ENCODE measurements at places on chromosomes 2 and 18. TPM values are rescaled to one million over a fixed set of nuclear protein-coding genes. Genes with fewer than 3 reads are reported as not detected.

- peak; percentile 95 for DNase-seq
Observed at GRCh38 chr2:223815186-223815883, 22.0 kb downstream of the AP1S3 start.

GRCh38 chr18:20971886-20972267 is 139.7 kb downstream of the ROCK1 start:
- DNase-seq: peak; percentile 58

DNA sequence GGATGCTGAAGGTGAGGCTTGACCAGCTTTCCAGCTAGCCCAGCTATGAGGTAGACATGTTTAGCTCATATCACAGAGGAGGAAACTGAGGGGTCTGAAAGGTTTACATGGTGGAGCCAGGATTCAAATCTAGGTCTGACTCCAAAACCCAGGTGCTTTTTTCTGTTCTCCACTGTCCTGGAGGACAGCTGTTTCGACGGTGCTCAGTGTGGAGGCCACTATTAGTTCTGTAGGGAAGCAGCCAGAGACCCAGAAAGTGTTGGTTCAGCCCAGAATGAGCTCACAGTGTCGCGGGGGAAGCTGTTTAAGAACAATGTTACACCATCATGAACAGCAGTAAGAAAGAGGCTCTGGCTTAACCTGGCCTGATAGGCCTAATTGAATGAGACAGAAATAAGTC is 11.1 kb downstream of the PROC start:
- no peak for DNase-seq

GRCh38 chr2:231717281-231718171 is 9.2 kb downstream of the PTMA start:
- DNase-seq: peak; percentile 73

DNA sequence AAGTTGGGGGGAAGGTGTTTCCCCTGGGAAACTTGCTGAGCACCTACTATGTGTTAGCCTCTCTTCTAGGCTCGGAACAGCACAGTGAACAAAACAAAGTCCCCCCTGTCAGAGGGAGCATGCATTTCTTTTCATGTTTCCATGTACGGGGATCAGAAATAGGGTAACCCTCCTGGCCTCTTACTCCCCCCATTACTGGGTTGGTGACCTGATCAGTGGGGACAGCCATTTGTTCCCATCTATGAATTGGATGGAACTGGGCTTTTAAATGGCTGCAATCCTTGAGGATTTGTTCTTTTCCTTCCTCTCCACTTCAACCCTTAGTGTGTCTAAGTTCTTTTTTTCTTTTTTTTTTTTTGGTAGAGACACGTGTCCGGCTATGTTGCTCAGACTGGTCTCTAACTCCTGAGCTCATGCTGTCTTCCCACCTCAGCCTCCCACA is 13.7 kb downstream of the NCL start:
- DNase-seq: no peak

DNA sequence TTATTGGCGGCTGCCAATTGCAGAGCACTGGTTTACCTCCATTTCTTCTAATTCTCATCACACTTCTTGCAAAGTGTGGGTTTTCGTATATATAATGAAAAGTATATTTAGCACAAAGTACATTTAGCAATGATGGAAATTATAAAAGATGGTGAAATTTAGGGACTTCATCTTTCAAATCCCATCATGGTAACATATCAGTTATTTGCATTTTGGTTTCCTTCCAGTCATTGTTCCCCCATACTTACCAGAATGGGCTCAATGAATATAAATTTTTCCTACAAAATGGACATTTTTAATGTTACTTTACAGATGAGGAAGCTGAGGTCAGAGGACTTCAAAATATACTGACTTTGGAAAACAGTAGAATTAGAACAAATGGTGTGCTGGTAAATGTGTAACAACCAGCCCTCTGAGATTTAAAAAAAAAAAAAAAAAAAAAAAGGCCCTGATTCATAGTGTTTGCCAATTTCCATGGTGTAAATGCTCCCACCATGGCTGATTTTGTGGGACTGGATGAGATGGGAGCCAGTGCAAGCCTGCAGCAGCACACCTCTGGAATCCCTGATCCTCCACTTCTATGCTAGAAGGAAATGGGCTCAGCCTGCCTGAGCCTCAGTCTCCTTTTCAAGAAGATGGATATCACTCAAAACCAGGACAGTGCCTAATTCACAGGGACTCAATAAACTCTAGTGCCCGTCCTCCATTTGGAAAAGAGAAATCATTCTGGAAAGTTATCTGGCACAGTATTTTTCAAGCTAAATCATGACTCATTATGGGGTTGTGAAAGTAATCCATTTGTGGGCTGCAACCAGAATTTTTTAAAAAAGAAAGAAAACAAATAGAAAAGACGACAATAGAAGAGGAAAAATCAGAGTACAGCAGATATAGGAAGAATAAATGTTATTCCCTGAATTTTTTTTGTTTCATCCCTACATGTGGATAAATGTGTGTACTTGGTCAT is 34.0 kb downstream of the LBH start:
- DNase-seq: peak; percentile 83

GRCh38 chr2:149143734-149144133 is 105.2 kb downstream of the LYPD6B start:
- no peak for DNase-seq

DNA sequence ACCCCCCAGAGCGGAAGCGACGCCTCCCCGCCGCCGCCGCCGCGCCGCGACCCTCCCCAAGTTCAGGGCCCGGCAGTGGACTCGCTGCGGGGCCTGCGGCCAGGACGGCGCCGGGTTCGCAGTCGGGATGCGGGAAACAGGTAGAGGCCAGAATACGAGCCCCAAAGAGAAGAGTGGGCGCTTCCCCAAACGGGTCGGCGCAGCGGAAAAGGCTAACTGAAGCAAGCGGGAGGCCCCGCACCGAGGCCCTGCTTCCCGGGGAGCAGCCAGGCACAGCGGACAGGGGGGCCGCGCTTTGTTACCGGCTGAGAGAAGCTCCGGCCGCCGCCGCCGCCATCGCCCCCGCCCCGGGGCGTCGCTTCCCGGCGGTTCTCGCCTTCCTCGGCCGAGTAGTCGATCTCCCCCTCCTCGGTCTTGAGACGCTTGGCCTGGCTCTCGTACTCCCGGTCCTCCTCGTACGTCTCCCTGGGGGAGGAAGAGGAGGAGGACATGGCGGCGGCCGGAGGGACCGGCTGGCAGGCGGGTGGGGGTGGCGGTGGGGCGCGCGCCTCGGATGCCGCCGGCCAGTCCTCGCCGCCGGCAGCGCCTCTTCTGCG is 494 bp downstream of the HNRNPLL start:
- DNase-seq: peak; percentile 58

DNA sequence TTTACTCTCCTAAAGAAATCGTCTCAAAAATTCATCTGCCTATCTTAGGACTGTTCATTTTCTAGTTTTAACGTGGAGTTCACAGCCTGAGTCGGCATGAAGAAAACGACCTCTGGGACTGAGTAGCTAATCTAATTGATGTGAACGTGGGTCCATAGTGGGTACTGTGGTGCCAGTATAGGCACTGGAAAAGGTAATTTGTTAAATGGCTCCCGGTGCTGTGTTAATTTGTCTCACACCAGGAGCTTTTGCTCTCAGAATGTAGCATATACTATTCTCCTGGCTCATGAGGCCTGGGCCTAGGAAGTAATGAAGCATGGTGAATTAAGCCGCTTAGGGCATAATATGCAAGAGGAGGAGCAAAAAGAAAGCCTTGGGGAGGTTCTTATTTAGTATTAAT is 414.4 kb upstream of the NXPH2 start:
- no peak for DNase-seq

DNA sequence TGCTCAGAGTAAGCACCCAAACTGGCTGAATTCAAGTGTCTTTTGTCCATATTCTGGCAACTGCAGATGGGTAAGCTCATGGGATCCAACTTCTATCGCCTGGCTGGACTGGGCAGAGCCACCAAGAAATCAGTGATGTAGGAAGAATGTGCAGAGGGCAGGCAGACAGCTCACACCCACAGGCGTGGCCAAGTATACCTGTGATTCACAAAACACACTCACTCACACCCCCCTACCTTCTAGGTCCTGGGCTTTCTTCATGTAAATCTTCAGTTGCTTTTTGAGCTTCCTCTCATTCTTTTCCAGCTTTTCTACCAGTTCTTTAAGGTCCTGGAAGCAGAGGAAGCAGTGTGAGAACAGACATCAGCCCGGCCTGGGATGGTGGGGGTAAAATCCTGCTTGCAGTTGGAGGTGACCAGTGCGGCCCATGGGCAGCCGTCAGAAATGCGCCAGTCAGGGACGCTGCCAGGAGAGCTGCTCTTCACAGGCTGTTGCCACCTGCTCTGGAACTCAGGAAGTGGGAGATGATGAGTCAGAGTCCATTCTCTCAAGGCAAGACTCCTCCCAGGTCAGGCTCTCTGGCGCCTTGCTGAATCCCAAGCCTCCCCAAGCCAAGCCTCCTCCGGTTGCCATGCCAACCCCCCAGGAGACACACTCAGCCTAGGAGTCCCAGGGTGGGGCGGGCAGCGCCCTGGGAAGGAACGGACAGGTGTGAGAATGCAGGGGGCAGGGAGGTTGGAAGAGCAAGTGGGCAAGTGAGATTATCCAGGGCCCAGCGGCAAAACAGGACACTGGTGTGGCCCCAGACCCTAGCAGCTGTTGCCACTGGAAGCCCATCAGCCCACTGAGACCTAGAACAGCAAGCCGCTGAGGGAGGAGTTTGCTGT is 36.2 kb upstream of the ACAA2 start:
- peak; percentile 94 for DNase-seq

Gene BCL2
- 1.5 TPM for total RNA-seq

- no peak for DNase-seq
Observed at GRCh38 chr2:126507425-126507911, 148.5 kb upstream of the GYPC start.

DNA sequence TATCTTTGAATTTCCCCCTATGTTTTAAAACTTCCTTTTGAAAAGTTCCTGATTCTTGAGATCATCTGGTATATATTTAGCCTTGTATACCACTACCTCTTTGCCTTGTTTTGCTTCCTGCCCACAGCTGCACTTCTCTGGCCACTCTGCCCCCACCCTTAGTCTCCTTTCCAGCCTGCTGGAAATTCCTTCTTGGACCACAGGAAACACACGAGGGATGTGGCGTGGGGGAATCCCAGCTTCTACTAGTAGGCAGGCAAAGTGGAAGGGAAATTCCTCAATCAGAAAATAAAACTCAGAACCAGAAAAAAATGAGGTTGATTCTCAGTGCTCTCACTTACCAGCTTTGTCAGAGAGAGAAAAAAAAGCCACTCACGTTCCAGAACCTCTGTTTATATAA is 13.4 kb downstream of the IL18RAP start:
- DNase-seq: no peak

Gene RFX8
- total RNA-seq: 5.1 TPM

DNA sequence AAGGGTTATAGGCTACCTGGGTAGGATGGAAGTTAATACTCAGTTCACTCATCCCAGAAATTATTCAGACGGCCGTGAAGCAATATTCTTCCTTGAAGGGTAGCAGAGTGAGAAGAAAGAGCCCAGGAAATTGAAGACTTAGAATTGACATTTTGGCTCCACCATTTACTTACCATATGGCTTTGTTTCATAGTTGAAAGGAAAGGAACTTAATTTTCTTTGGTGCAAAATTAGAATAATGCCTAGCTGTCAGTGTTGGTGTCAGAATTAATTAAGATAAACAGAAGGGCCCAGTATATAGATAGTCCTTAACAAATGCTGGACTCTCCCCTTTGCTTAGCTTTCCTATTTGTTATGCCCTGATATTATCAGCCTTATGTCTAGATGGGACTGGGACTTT is 263.2 kb downstream of the KCNJ3 start:
- DNase-seq: no peak

DNA sequence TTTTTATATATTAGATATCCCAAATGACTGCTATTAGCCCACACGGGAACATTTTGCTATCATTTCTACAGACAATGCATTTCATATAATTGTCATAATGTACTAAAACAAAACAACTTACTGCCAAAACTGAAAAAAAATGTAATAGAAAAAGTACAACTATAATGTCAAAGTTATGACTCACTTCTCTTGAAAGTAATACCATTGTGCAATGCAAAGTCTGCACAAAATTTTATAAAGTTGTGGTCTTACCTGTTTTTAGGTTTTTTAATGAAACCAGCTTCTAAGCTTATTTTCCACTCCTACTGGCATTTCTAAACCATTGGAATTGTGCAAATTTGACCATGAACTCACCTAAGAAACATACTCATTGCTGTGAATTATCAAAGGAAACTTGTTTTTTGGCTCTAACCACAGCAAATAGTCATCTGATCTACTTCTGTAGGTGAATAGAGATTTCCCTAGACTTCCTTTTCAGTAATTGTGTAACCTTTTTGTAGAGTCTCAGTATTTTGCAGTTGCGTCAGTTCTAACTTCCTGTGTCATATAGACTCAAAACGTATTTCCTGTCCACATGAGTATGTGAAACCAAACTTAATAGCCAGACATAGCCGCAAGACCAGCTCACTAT is 31.9 kb upstream of the TFPI start:
- peak; percentile 68 for DNase-seq

DNA sequence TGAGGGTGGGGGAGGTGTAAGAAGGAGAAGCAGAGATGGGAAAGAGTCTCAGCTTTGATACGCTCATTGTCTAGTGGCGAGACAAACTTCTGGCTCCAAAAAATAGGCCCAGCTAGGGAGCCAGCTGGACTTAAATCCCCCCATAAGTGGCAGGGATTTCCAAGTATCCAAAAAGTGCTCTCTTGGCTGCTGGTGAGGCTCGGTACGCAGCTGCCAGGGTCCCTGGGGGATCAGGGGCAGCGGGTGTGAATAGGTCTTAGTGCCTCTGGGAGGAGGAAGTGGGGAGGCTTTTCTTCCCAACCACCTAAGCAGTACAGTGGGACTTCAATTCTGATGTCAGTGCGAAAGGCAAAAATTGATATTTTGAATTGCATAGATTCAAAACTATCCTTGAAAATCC is 73.5 kb downstream of the ALK start:
- DNase-seq: no peak

DNA sequence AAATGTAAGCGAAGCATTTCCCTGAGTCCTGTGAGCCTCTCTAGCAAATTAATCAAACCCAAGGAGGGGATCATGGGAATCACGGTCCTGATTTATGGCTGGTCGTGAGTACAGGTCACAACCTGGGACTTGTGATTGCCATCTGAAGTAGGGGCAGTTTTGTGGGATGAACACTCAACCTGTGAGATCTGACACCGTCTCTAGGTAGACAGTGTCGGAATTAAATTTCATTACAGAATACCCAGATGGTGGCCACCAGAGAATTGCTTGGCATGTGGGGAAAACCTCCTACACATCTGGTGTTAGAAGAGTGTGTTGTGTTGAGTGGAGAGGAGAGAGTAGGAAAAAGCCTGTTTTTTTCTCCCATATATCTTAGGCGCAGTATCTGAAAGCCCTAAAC is 12.5 kb downstream of the CAPN14 start:
- no peak for DNase-seq

GRCh38 chr18:78662879-78663278 is 316.7 kb upstream of the SALL3 start:
- no peak for DNase-seq
